ENCODE measurements at places on chromosomes 7 and 10. TPM values are rescaled to one million over a fixed set of nuclear protein-coding genes. Genes with fewer than 3 reads are reported as not detected.

CALML5 gene
- total RNA-seq: not detected

CPN1 gene
- total RNA-seq: not detected

TDRD1 gene
- total RNA-seq: 0.18 TPM

ASB10 gene
- total RNA-seq: not detected

SPDYE2B gene
- not detected for total RNA-seq

PNLIP gene
- not detected for total RNA-seq

LIPN gene
- not detected for total RNA-seq

TRIM73 gene
- 35.1 TPM for total RNA-seq

FHIP2A gene
- 25.1 TPM for total RNA-seq

EPO gene
- not detected for total RNA-seq

Data from naive thymus-derived CD8-positive, alpha-beta T cell (primary cell).